ENCODE measurements at places on chromosomes 13 and 19.

DNA sequence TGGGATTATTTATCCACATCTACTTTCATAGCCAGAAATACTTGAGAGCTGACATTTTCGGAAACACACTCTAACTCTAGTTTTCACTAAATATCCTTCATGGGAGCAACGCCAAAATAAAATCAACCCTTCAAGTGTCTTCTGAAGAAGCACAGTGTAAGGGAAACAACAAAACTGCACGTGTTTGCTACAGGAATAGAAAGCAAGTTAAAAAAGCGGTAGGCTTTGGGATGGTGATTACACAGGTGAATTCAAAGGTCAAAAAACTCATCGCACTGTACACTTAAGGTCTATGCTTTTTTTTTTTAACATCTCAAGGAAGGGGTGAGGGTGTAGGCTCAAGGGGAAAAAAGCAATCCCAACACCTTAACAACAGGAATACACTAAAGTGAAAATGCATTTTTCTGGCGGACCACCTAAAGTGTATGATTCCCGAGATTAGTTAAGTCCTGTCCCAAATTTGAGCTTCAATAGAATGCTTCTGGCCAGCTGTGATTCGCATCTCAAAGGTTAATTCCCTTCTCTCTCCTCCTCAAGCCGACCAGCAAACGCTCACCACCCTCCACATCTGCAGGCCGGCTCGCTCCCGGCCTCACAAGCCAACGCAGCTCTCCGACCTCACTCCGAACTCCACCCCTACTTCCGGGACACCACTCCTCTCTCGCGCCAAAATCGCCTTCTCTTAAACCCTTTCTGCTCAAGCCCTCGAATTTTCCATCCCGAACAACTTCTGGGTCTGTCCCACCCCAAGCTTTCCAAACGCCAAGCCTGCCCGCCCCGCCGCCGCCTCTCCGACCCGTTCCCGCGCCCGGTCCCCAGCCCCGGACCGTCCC is 1.1 kb downstream of the ARGLU1 start:
- no peak for DNase-seq

DNA sequence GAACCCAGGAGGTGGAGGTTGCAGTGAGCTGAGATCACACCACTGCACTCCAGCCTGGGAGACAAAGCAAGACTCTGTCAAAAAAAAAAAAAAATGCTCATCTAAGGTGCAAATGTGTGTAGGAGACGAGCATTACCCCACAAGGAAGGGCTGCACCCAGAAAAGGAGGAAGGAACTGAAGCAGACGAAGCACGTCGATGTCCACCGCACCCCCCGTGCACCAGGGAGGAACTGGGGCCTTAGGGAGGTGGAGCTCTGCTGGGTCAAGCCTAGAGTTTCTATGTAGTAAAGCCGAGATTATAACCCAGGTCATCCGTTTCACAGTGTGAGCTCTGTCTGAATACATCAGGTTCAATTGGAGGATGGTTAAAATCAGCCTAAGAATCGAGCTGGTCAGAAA is 1.1 kb downstream of the VSTM1 start:
- no peak for DNase-seq

GRCh38 chr13:72126424-72126823 is 259.4 kb upstream of the DACH1 start:
- no peak for DNase-seq

DNA sequence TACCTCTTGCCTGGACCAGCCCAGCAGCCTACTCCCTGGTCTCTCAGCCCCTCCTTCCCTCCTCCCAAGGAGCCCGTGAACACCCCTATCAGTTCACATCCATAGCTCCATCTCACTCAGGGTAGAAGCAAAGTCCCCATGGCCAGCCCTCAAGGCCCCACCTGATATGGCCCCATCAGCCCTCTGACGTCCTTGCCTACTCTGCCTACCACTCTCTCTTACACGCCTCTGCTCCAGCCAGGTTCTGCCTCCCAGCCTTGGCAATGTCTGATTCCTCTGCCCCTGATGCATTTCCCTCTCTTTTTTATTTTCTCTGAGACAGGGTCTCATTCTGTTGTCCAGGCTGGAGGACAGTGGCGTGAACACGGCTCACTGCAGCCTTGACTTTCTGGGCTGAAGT is 7.9 kb upstream of the SERTAD3 start:
- DNase-seq = no peak

DNA sequence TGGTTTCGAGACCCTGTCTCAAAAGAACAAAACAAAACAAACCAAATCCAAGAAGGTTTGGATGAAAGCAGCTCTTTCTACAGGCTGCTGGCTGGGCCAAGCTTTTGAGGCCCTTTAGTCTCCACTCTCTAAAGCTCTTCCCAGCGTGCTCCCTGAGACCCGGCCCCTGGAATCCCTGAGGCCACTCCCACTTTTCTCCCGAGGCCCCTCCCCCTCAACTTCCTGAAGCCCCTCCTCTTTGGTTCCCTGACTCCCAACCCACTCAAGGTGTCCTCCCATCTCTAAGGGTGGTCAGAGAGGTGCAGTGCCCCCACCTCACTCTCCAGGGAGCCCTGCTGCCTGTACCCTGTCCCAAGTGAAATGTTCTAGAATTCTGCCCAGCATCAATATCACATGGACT is 10.6 kb downstream of the ERICH6B start:
- DNase-seq = no peak

- no peak for DNase-seq
Observed at GRCh38 chr19:11581740-11582139, 4.3 kb upstream of the ACP5 start.

DNA sequence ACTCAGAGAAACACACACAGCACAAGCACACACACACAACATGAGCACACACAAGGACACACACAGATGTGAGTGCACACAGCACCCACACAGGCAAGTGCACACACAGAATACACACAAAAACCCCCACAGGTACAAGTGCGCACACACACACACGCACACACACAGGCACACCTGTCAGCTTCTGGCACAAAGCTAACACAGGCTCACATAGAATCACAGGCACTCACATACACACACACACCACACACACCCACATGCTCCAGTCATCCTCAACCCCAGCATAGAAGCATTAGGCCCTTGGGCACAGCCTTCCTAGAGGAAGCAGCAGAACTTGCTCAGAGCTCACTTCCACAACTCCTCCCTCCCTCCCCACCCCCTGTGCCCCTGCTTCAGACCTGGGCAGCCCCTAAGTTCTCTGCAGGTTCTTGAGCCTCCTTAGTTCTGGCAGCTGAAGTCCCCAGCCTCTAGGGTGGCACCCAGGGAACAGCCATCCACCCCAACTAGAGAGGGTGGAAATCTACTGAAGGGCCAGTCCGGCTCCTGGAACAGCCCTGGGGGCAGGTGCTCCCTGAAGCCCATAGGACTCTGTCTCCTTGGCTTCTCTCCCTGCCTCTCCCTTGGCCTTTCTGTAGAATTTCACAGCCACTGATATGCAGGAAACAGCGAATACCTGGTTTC is 129.9 kb upstream of the VSTM2B start:
- DNase-seq = no peak

- no peak for DNase-seq
Observed at GRCh38 chr13:76223565-76223964, 587.4 kb downstream of the LMO7 start.

- DNase-seq = no peak
Observed at GRCh38 chr13:32976912-32977311, 39.3 kb upstream of the KL start.

DNA sequence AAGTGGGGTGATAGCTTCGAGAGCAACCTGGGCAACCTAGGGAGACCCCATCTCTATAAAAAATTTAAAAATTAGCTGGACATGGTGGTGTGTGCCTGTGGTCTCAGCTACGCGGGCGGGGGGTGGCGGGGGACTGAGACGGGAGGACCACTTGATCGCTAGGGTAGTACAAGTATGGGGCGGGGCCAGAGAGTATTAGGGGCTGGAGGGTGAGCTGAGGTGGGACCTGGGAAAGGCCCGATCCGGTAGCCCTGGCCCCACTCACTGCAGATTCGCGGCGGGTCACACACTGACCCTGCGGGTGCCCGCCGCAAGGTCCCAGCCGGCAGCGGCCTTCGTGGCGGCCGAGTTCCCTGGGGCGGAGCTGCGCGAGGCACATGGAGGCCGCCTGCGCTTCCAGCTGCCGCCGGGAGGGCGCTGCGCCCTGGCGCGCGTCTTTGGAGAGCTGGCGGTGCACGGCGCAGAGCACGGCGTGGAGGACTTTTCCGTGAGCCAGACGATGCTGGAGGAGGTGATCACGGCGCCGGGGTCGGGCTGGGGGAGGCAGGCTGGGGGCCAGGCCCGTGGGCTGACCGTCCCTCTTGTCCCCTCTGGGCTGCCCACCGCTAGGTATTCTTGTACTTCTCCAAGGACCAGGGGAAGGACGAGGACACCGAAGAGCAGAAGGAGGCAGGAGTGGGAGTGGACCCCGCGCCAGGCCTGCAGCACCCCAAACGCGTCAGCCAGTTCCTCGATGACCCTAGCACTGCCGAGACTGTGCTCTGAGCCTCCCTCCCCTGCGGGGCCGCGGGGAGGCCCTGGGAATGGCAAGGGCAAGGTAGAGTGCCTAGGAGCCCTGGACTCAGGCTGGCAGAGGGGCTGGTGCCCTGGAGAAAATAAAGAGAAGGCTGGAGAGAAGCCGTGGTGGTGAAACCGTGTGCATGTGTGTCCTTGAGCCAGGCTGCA is 2.0 kb upstream of the ARHGAP45 start:
- peak; percentile 74 for DNase-seq

DNA sequence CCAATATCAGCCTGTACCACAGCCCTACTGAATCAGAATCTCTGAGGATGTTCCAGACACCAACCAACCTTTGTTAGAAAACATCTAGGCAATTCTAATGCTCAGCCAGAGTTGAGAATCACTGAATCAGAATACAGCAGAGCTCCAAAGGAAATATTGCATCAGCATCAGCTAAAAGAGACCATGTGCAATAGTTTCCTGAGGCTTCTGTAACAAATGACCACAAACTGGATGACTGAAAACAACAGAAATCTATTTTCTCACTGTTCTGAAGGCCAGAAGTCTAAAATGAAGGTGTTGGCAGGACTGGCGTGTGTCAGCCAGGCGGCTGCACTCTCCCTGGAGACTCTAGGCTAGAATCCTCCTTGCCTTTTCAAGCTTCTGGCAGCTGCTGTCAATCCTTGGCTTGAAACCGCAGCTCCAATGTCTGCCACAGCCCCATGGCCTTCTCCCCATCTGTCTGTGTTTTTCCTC is 1.2 kb upstream of the DCT start:
- DNase-seq = no peak

DNA sequence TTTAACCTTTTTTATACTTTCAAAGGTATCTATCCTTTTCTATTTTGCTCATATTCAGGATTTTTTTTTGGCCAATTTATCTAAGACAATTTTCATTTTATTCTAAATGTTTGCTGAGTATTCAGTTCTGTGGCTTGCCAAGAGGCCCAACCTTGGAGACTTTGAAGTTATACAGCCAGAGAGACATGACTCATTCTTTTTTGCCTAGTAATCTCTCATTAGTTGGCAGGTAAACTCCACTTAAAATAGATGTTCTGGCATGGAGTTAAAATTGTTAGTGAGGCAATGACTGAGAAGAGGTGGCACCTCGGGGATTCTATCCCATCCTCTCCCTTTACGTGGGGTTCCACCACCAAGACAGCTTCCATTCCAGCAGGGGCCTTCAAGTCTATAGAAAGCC is 213.8 kb downstream of the KCTD12 start:
- DNase-seq = no peak

DNA sequence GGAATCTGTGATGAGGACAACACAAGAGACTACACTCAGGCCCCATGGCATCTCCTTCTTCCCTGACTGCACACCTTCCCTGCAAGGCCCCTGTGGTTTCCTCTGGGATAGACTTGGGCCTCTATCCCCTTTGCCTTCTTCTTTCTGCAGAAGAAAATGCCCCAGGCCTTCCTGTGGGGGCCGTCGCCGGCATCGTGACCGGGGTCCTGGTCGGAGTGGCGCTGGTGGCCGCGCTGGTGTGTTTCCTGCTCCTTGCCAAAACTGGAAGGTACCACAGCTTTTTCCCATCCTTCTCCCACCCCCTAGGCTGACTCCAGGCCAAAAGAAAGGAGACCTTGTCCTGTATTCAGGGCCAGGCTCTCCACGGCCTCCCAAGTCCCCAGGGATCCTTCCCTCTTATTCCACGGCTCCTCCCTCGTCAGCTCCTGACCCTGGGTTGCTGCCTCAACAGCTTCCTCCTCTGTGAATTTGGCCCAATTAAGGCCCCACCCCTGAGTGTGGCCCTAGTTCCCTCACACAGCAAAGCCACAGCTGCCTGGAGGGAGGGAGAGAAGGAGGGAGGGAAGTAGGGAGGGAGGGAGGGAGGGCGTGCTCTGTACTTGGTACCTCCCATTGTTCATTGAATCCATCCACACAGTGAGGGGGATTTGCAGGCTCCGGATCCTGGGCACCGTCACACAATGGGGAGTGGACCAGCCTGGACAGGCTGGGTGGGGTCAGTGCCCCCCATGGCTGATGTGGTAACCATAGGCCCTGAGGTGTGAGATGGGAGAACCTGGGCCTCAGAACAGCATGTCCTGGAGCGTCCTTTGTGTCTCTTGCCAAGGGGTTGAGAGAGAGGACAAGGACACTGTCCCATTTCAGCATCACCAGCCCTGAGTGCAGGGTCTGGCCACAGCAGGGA is 12.5 kb downstream of the CEACAM3 start:
- DNase-seq = no peak

- no peak for DNase-seq
Observed at GRCh38 chr13:46373623-46374022, 13.4 kb downstream of the RUBCNL start.

DNA sequence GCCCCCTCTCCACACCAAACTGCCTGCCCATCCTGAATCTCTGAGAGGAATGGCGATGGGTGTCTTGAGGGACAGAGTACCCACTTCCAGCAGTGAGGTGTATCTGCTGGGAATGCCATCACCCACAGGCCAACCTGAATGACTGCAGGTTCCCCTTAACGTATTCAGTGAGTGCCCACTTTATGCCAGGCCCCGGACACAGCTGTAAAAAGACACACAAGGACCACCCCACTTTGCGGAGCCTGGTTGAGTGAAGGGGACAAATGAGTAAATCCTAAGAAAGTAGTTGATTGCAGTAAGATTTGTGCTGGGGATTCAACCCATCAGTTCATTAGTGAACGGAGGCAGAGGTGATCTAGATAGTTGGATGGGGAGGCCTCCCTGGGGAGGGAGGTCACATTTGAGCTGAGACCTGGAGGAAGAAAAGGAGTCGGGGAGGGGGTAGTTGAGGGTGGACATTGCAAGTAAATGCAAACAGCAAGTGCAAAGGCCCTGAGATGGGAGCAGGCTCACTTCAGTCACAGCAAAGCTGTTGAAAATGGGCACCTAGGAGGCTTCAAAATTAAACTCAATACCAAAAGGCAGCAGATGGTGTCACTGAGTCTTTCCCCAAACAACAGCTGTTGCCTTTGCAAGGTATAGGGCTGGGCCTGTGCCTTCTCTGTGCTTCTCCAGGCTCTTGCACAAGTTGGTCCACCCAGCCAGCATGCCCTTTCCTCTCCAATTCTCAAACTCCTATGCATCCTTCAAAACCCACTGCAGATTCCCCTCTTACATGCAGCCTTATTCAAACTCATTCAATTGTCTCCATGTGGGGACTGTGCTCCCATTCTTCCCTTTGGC is 4.3 kb downstream of the GDF15 start:
- no peak for DNase-seq
